Stimulated activated CD4-positive, alpha-beta T cell treated with anti-CD3 and anti-CD28 coated beads, TNF-alpha, amount 100 ng/mL, for 48 hours (primary cell): ENCODE measurements at places on chromosomes 5 and 9.

- DNase-seq, result no peak
These were observed 942.4 kb downstream of the CDH12 start for GRCh38 chr5:21910731-21911130.

GRCh38 chr9:129776938-129777768 lies 24.3 kb upstream of the PTGES start:
- peak; percentile 44 for DNase-seq

GRCh38 chr5:5318426-5319190 lies 103.9 kb upstream of the ICE1 start:
- DNase-seq, result no peak

DNA sequence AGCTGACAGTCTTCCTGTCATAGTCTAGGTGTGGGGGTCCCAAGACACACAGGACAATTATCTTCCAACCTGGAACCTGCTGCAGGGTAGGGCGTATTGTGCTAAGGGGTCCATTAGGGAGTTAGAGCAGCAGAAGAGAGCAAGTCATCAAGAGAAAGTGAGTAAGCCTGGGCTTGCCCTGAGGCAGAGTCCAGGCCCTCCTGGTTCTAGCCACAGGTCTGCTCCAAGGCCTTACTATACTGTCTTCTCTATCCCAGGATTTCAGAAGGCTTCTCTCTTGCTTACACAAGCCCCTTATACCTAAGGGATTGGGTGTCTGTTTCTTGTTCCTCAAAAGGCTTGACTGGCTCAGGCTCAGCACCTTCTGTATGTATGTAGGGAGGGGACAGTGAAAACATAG lies 7.7 kb downstream of the P4HA2 start:
- DNase-seq, result no peak

DNA sequence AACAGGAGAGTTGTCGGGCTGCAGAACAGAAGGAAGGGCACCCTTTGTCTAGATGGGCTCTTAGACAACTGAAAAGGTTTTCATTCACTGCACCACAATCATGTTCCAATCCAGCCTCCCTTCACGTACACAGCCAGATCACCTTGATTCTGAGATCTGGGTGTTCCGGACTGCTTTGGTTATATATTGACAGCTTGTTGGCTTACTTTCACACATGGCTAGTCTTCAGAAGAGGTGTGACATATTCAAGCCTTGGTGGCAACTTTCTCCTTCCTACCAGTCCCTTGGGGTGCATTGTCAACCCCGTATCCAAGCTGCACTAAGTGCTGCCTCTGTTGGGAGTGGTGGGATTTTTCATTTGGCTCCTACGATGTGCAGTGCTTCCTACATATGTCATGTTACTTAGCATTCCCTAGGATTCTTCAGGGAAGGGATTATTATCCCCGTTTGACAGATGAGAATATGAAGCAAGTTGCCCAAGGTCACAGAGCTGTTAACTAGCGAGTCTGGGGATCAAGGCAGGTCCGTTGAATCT lies 100.6 kb downstream of the LIFR start:
- no peak for DNase-seq

GRCh38 chr5:131514316-131515283 lies 120.4 kb downstream of the RAPGEF6 start:
- no peak for DNase-seq

- DNase-seq, result no peak
These were observed 181.5 kb downstream of the OLFM1 start for GRCh38 chr9:135268981-135269380.

GRCh38 chr5:36396640-36397039 lies 94.9 kb upstream of the RANBP3L start:
- no peak for DNase-seq

DNA sequence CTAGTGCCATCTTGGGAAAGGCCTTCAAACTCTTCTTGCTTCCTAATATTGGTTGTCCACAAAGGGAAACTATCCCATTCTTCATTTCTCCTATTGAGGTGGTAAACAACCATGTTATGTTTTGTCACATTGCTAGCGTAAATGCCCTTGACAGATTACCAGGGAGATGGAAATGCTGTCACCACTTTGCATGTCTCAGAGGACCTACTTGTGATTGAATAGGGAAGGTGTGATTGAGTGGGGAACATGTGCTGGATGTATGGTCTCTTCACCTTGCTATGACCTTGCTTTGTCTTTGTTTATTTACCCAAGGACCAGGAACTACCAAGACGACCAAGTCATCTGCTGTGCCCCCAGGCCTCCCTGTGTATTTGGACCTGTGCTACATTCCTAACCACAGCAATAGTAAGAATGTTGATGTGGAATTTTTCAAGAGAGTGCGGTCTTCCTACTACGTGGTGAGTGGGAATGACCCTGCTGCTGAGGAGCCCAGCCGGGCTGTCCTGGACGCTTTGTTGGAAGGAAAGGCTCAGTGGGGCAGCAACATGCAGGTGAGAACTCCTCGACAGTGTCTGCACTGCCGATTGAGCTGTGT lies 96.1 kb downstream of the MAP1B start:
- DNase-seq, result no peak

DNA sequence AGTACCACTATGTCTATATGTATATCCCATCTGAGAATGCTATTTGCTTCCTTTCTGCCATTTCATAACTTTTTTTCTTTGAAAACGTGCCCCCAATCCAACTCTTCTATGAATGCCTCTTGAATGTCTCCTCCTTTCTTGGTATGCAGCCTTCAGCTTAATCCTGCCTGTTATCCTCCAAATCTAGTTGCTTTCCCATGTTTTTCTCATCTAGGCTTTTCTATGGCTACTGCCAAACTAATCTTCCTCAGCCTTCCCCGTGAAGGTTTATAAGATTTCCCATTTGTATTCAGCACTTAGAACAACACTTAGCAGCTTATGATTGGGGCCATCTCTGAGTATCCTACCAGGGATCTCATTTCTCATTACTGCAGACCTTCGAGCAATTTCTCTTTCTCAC lies 2.5 kb downstream of the TGFBR1 start:
- no peak for DNase-seq

GRCh38 chr5:154995679-154996078 lies 17.9 kb upstream of the KIF4B start:
- no peak for DNase-seq

- no peak for DNase-seq
These were observed 467.6 kb downstream of the ARHGEF28 start for GRCh38 chr5:74093561-74093960.

DNA sequence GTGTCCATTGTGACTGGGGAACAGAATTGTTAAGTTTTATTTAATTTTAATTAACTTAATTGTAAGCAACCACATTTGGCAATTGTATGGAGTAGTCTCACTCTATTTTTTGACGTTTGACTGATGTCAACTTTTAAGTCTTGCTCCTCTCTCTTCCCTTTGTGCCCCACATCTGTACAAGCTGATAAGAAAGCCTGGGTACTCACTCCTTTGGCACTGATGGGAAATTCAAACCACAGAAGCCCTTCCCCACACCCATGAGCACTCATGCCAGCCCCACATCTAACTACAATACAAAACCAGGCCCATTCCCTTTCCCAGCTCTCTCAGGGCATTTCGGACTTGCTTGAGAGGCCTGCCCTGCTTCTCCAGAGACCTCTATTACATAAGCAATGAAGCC lies 451.5 kb upstream of the KIF2A start:
- no peak for DNase-seq

- no peak for DNase-seq
These were observed 516.6 kb upstream of the MEF2C start for GRCh38 chr5:89399548-89399947.

DNA sequence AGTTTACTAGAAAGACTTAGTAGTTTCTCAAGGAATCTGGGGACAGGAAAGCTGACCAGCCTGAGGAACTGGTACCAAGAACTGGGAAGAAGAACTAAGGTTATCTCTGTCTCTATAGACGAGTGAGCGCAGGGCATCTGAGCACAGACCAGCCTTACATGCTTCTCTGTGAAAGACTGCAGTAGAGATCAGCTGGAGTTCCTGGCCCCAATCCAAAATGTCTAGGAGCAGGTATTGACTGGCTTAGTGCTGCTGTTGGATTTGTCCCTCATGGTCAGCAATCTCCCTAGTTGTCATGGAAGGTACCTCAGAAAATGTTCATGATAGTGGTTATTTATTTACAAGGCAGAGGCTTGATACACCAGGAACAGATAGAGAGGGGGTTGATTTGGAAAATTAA lies 13.3 kb downstream of the NUP214 start:
- DNase-seq, result no peak
